ENCODE measurements at places on chromosomes 13 and 19.
A peak's percentile ranks its signal among the peaks of the same experiment; 100 is the strongest.

GRCh38 chr13:27006519-27007161 lies 165.0 kb downstream of the USP12 start:
- peaks cover 43% of the 10 kb centered on the region for H3K27me3 ChIP-seq
- DNase-seq, result no peak
- no peak overlapping the region for H3K4me3 ChIP-seq
- no peaks in the 10 kb centered on the region for H3K36me3 ChIP-seq

GRCh38 chr19:47272448-47273312 lies 2.0 kb upstream of the INAFM1 start:
- peak overlapping the region; percentile 98 for H3K4me3 ChIP-seq
- peaks cover 35% of the 10 kb centered on the region for H3K36me3 ChIP-seq
- H3K27me3 ChIP-seq, result no peaks in the 10 kb centered on the region
- peaks cover 19% of the 10 kb centered on the region for H3K4me1 ChIP-seq
- DNase-seq, result peak; percentile 27

GRCh38 chr13:30019648-30020626 lies 169.5 kb upstream of the UBL3 start:
- H3K27me3 ChIP-seq, result peaks cover 14% of the 10 kb centered on the region
- no peaks in the 10 kb centered on the region for H3K36me3 ChIP-seq
- H3K4me1 ChIP-seq, result no peaks in the 10 kb centered on the region

DNA sequence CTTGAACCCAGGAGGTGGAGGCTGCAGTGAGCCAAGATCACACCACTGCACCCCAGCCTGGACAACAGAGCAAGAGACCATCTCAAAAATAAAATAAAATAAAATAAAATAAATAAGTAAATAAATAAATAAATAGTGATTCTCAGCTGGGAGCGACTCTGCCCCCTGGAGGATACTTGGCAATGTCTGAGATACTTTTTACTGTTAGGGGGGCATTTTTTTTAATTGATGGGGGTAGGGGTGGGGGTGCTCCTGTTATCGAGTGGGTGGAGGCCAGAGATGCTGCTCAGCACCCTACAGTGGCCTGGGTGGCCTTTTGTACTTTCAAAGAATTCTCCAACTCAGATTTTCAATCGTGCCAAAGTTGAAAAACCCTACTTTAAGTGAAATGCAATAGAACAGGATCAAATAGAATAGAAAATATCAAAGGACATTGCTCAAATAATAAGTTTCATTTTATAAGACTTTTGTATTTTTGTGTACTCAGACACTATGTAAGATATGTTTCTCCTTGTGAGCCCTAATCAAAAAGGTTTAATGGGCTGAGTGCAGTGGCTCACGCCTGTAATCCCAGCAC lies 7.1 kb upstream of the CLPP start:
- H3K4me1 ChIP-seq, result no peaks in the 10 kb centered on the region
- peak overlapping the region; percentile 31 for H3K27ac ChIP-seq
- no peaks in the 10 kb centered on the region for H3K27me3 ChIP-seq
- DNase-seq, result no peak
- H3K36me3 ChIP-seq, result peaks cover 5% of the 10 kb centered on the region
